ENCODE measurements at places on chromosomes 5 and 9.

DNA sequence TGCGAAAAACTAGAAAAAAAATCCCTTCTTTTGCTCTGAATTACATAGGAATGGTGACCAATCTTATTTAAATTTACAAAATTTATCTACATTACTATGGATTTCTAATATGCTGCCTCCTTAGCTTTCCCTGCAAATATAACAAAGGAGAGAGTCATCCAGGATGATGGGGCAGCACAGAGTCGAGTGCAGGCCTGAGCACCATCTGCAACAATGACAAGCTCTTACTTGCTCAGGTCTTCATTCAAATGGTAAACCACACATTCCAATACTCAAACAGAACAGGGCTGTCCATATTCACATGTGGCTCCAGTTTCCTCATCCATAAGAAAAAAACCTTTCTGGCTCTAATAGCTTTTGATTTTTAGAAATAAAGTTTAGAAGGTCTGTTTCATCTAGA, 33.5 kb upstream of the ZNF354B start:
- DNase-seq, result no peak

DNA sequence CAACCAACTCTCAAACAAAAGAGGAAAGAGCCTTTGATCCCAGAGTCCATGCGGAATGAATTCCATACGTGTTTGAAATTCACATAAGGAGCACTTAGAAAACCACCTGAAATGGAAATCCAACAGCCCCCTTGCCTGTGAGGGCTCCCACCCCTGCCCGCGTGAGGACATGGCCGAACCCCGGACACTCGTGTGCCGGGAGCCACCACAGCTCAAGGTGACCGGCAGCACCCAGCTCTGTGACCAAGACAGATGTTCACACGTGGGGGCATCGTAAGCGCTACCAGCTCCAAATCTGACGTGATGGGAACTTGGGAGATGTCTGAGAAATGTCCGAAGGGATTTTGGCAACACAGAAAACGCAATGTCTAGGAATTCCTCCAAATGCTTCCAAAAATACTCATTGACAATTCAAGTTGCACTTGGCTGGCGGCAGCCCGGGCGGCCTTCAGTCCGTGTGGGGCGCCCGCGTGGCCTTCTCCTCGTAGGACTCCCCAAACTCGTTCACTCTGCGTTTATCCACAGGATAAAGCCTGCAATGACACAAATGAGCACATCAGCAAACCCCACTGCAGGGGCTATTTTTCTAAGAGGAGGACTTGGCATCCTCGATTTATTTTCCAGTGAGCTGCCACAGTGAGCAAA, 23.2 kb upstream of the TERT start:
- DNase-seq, result no peak

DNA sequence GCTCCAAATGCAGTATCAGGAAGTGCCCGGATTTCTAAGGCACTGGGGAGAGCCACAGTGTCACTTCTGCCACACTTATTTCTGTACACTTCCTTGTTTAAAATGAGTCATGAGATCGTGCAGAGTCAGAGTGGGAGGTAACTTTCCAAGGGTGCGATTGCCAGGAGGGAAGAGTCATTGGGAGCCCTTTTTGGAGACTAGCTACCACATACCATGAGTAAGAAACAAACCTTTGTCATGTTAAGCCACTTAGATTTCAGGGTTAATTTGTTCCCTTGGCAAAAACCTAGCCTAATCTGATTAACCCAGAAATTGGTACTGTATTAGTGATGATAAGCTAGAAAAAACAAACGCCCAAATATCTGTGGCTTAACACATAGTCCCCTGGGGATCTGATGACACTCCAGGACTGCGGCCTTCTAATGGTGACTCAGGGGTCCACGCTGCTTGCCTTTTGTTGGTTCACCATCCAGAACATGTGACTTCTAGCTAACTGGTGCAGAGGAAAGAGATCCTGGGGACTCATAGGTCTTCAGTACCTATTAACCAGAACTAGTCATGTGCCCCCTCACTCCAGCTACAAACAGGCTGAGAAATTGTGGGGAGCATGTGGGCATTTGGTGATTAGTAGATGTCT, 48.6 kb upstream of the TLE1 start:
- peak; percentile 90 for DNase-seq

DNA sequence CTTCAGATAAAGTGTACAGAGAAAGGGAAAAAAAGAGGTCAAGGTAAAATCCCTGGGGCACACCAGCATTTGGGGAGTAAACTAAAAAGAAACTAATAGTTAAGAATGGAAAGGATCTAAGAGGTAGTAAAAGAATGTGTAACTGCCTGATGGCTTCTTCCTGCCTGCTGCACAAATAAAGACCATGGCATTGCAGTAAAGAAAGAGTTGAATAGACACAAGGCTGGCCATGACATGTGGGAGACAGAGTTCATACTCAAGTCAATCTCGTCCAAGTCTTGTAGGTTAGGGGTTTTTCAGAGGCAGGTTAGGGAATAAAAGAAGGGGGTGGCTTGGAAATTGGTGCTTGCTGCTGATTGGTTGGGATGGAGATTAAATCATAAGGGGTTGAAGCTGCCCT, 57.6 kb downstream of the DNAJC21 start:
- no peak for DNase-seq

- DNase-seq, result no peak
Observed at GRCh38 chr9:99370376-99370775, 148.3 kb downstream of the SEC61B start.

DNA sequence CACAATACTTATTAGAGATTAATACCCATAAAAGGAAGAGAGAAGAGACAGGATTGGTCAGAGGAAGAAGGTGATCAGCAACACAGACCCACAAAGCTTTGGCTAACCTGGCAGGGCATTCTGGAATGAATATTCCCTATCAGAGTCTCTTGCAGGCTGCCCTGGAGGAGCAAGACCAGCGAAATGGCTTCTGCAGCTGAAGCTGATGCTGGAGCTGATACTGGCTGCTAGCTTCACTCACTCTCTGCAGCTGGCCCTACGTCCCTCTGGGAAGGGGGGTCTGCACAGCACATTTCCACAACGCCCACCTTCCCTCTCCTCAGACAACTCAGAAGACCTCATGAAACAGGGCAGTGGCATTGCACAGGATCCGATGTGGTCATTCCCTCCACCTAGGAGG, 169.9 kb upstream of the EFNA5 start:
- no peak for DNase-seq

DNA sequence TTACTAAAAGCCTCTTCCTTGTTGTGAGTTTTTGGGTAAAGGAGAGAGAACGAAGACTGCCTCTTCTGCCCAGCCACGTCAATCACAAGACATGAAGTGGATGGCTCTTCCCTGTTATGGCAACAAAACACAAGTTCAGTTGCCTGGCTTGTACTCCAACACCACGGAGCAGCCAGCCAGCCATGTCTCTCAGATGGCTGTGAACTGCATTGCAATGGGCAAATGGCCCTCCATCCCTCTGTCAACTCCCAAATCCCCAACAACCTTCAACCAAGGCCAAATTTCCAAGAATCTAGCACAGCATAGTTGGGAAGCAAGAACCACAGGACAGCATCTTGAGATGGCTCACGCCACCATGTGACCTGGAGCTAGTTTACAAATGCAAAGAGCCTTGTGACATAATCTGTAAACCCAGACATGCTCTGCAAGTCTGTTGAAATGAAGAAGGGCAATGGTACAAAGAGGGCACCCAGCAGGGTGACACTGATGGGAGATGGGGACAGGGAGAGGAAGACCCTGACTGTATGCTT, 53.9 kb downstream of the ZNF366 start:
- no peak for DNase-seq

GRCh38 chr5:89936576-89936975, 473.0 kb downstream of the CETN3 start:
- DNase-seq, result no peak

DNA sequence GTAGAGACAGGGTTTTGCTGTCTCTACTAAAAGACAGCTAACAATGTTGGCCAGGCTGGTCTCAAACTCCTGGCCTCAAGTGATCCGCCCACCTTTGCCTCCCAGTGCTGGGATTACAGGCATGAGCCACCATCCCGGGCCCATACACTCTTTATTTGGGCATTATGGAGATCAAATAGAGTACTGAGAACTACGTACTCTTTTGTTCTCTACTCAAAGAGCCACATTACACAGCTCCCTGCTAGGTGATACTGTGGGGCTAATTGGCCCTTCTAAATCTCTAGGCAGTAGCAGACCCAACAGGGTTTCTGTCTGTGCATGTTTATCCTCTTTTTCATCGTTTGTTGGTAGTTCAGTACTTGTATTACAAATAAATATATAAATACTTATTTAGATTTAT, 16.1 kb downstream of the CKMT2 start:
- DNase-seq, result no peak

DNA sequence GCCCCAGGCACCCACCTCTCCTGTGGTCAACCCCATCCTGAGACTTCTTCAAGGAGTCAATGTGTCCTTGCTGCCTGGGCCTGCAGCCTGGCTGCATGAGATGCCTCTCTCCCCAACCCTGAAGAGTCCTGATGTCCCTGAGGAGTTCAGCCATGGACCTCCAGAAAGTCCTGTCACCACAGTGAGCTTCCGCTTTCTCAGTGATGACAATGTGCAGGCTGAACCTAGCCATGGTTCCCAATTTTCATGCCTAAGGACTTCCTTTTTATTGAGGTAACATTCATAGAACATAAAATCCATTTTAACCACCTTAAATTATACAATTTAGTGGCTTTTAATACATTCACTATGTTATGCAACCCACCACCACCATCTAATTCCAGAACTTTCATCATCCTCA, 29.1 kb downstream of the DAP start:
- DNase-seq, result no peak

DNA sequence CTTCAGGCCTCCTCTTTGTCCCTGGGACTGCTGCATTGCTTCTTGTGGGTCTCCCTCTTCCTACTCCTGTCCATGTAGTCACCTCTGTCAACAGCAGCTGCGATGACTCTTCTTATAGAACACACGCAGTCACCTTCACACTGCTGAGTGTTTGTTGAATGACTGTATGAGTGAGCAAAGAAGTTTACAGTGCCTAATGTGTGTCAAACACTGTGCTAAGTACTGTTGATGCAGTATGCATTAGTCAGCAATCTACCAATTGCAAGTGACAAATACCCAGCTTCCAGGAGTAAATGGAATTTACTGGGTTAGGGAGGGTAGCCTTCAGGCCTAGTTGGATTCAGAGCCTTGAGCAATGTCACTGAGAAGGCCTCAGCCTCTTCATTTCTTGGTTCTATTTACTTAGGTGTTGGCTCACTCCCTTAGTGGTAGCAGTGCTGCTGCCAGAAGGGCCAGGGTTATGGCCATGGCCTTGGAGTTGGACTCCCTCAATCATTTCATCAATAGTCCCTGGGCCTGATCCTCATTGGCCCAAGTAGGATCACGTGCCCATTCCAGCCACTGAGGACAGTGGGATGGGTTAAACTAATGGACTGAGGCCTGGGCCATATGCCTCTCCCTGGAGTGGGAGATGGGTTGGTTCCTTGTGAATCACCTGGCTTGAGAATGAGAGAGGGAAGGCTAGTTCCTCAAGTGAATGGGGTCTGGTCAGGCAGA, 93.5 kb downstream of the RGS3 start:
- DNase-seq, result no peak

GRCh38 chr5:10538789-10539686, 24.8 kb upstream of the ANKRD33B start:
- no peak for DNase-seq

GRCh38 chr9:68472119-68472518, 68.6 kb downstream of the TMEM252 start:
- DNase-seq, result no peak

- peak; percentile 67 for DNase-seq
Observed at GRCh38 chr5:157559301-157559700, 16.3 kb downstream of the ADAM19 start.

GRCh38 chr5:20469792-20470191, 481.8 kb upstream of the CDH18 start:
- no peak for DNase-seq

DNA sequence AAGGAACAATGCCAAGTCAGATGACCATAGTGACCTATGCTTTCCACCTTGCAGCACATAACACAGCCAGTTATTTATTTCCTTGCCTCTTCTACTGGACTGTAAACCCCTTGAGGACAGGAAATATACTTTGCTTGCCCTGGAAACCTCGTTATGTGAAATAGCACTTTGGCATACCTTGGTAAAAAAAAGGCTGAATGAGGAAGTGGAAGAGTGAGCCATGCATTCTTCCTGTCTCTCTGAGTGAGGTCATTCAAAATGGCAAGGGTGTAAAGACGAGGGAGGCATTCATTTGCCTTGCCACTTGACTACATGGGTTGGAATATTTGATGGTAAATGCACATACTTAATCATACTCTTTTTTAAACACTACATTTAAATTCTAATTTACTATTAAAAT, 42.8 kb upstream of the SVEP1 start:
- DNase-seq, result no peak

- no peak for DNase-seq
Observed at GRCh38 chr9:101229606-101230005, 155.2 kb downstream of the BAAT start.

- no peak for DNase-seq
Observed at GRCh38 chr5:34624691-34625090, 31.4 kb upstream of the RAI14 start.

- DNase-seq, result no peak
Observed at GRCh38 chr9:137461663-137462395, 2.7 kb upstream of the NSMF start.

DNA sequence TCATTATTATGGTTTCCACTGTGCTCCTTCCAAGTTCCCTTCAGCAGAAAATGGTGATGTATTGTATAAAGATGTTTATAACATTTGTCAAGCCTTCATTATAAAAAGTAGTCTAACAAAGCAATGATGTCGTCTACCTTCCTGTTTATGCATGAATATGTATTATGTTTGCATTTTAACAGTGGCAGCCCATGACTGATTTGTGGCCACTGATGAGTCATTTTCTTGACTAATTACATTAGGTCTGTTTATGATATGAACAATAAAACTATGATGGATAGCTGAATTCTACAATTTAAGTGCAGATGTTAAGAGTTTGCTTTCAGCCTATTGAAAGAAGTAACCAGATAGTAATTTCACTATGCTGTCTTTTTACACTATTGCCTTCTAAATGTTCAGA, 75.4 kb upstream of the ADAMTS19 start:
- no peak for DNase-seq

GRCh38 chr9:127918183-127919107, 1.6 kb upstream of the ST6GALNAC4 start:
- DNase-seq, result peak; percentile 17

DNA sequence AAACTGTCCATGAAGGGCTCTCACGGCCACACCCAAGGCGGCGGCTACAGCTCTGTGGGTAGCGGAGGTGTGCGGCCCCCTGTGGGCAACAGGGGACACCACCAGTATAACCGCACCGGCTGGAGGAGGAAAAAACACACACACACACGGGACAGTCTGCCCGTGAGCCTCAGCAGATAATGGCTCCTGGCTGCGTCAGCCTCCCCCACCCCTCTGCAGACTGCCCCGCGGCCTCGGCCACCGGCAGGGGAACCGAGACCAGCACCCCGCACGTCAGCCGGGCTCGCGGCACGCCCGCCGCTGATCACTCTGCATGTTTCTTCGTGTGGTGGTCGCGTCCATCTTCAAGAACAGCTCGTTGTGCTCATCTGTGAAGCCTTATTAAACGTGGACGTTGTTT, 41.5 kb downstream of the TENT4A start:
- no peak for DNase-seq
